ENCODE measurements at places on chromosomes 6 and 20. TPM values are rescaled to one million over a fixed set of nuclear protein-coding genes. Genes with fewer than 3 reads are reported as not detected.
A peak's percentile ranks its signal among the peaks of the same experiment; 100 is the strongest.

The NKAIN4 gene
- not detected for total RNA-seq

DNA sequence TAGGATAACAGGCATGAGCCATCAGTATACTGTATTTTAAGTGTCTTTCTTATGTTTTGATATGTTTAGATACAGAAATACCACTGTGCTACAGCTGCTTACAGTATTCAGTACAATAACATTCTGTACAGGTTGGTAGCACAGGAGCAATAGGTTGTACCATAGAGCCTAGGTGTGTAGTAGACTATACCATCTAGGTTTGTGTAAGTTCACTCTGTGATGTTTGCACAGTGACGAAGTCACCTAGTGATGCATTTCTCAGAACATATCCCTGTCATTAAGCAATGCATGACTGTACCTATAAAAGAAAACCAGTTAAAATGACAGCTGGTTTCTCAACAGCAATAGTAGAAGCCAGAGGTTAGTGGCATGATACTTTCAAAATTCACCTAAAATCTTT lies 3.0 kb upstream of the ZBTB24 start:
- peak; percentile 73 for ATAC-seq

The MAP7 gene
- total RNA-seq = 29.9 TPM

The TMC2 gene
- total RNA-seq = not detected

GRCh38 chr6:119436583-119436982 lies 87.0 kb upstream of the MAN1A1 start:
- no peak for ATAC-seq

The CST2 gene
- total RNA-seq = not detected

The KHDC1L gene
- 0.32 TPM for total RNA-seq

DNA sequence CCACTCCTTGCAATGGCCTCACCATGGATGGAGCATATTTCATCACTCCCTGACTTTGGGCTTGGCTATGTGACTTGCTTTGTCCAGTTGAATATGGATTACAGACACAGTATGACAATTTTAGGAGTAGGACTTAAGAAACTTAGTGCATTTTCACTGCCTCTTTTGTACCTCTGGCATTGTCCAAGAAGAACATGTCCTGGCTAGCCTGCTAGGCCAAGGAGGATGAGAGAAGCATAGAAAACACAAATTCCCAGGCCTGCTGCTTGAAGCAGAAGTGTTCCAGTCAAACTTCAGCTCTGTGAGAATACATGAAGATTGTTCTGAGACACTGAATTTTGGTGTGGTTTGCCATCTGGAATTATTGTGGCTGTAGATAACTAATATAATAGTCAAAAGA lies 3.1 kb upstream of the MCHR2 start:
- ATAC-seq = no peak

DNA sequence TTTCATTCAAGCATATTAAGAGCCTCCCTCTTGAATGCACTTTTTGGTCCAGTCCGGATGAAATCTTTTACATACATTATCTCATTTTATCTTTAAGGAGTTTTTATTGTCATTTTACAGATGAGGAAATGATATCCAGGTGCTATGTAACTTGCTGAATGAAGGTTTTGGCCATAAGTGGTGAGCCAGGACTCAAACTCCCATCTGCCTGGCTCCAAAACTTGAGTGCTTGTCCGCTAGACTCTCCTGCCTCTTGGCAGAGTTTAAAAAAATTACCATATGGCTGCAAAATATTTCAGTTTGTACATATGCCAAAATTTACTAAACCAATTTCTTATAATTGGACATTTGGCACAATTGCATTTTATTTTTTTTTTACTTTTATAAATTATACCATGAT lies 12.2 kb downstream of the PDRG1 start:
- ATAC-seq = no peak

DNA sequence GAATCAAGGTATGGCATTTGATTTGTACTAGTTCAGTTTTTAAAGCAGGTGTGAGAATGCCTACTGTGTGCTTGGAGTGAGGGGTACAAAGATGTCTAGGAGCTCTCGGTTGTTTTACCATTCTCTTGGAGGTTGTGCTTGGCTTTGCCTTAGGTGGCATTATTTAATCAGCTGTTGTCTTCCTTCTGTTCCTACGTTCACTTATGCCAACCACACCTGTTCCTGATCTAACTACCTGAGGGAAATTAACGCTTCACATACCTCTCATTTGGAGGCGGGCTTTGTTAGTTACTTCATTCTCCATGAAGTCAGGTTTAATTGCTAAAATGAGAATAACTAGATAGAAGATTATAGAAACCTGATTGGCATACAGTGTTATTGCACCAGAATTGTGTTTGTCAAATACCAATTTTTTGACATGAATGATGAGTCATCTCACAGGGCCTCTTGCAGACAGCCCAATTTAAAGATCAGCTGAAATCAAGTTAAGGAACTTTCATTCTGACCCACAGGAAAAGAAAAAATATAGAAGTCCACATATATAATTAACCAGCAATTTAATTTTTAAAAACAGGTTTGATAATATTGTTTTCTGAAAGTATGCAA lies 24.8 kb upstream of the PBOV1 start:
- no peak for ATAC-seq
